Activated CD8-positive, alpha-beta memory T cell treated with anti-CD3 and anti-CD28 coated beads, Interleukin-2, amount 10 ng/mL, durations not matched to agents 7 days and 5 days (primary cell): ENCODE measurements at places on chromosomes 1 and 21. TPM values are rescaled to one million over a fixed set of nuclear protein-coding genes. Genes with fewer than 3 reads are reported as not detected.

DNA sequence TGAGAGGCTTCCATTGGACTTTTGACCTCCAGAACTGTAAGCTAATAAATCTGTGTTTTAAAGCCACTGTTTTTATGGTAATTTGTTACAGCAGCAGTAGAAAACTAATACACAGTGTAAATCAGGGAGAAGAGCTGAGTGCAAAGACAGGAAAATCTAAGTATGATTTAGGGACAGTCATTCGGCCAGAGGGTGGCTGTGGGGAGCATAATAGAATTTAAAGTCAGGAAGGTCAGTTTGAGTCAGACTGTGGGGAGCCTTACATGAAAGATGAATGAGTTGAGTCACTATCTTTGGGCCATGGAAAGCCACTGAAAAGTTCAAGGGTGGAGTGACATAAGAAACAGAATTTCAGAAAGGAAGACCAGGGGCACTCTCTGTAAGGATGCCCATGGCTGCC, 52.4 kb upstream of the SSX2IP start:
- peak; percentile 45 for DNase-seq

TSTD1 gene
- total RNA-seq: 62.8 TPM

DNA sequence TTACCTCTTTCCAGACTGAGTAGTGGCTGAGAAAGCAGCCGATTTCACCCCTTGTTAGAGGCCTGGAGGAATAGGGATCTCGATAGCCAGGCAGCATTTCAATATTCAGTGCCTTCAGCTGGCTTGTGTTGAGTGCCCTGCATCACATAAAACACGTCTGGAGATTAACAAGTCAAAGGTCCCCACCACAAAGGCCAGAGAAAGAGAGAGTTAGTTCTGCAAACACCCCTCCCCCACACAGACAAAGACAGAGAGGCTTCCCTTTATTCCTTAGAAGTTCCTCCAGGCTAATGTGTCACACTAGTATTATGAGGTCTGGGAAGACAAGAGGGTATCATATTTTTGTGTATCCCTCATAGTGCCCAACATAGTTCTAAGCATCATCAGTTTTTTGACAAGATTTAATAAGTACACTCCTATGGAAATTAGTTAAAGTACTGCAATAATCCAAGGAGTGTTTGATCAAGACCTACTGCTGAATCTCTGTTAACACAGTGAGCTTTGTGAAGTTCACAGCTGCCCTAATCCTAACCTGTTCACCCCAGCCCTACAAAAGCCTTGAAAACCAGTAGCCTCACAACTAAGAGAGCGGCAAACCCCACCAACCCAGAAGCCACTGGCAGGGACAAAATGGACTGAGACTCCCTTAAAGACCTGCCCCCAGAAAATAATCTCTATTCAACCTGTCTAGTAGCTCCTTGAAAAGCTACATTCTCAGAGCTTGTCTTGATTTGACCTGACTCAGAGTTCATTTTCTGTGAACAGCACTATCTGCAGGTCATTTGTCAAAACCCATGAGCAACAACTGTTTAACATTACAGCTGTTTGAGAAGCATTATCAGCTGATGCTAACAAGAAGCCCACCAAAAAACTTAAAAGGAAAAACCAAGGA, 91.9 kb downstream of the COLGALT2 start:
- no peak for DNase-seq

DNA sequence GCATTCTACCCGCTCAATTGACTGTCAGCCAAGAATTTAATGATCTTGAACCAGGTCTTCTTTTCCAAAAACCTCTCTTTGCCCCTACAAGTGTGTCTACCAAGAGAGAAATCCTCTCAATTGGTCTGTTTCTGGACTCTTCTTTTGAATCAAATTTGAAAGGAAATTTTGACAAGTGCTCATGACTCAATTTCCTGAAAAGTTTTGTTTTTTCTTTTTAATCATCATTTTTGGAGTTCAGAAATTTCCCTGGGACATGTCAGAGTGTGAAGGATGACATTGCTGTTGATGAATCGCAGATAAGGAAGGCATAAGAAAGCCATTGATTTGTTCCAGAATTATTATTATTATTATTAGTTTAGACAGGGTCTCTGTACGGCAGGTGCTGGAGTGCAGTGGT, 88.2 kb upstream of the AKT3 start:
- no peak for DNase-seq

- DNase-seq: no peak
These were observed 10.7 kb upstream of the ARHGEF16 start for GRCh38 chr1:3443807-3444206.

LCE1C gene
- total RNA-seq: not detected

DNA sequence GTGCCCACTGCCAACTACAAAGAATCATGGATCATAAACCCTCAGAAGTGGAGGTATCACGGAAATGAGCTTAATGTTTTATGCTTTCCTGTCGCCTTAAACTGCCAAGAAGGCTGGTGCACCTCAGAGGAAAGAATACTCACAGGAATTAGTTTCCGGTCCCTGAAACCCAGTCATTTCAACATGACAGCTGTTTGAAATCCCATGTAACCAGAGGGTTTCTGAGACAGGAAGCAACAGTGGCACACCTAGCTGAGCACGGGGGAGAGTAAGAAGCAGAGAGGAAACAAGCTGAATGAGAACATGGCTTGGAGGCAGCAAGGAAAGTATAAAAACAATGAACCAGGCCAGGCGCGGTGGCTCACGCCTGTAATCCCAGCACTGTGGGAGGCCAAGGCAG, 3.9 kb downstream of the JAK1 start:
- peak; percentile 67 for DNase-seq

- DNase-seq: no peak
These were observed 24.3 kb upstream of the KNCN start for GRCh38 chr1:46575778-46576177.

CATSPERE gene
- total RNA-seq: 0.44 TPM

POFUT2 gene
- 19.5 TPM for total RNA-seq

DNA sequence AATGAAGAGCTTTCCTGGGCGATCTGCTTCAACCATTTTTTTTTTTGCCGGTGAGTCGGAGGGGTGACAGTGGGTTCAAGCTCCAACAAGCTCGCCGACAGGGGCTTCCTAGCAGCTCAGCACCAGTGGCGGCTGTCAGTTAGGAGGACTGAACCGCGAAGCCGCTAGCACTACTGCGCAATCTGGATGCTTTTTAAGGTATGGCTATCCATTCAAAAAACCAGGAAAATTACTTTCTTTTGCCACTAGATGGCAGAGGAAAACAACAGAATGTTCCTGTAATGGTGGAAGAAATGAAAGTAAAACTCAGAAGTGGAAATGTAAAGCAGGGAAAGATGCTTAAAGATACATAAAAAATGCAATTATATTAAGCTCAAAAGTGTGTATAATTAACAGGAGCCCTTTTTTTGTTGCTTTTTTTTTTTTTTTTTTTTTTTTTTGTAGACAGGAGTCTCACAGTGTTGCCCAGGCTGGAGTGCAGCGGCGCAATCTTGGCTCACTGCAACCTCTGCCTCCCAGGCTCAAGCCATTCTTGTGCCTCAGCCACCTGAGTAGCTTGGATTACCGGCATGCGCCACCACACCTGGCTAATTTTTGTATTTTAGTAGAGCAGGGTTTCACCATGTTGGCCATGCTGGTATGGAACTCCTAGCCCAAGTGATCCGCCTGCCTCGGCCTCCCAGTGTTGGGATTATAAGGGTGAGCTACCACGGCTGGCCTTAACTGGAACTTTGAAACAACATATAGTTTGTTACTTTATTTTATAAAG, 8.5 kb downstream of the KYAT3 start:
- peak; percentile 55 for DNase-seq

GRCh38 chr1:30054126-30054525, 669.3 kb downstream of the MATN1 start:
- no peak for DNase-seq

DNA sequence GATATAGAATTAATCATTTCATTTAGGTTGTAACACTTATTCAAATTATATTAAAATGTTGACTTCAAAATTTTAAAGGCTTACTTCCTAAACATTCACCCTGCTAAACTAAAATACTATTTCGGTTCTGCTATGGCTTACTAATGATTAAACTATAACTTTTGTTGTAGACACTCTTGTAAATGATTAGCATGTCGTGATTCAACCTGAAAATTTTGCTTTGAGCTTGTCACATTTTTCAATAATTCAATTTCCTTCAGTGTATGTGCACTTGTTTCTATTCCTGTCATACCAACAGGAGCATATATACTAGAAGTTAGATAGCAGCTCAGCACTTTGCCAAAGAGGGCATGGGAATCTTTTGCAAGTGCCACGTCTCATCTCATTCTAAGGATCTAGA, 1018.8 kb downstream of the AMY1C start:
- DNase-seq: no peak

DNA sequence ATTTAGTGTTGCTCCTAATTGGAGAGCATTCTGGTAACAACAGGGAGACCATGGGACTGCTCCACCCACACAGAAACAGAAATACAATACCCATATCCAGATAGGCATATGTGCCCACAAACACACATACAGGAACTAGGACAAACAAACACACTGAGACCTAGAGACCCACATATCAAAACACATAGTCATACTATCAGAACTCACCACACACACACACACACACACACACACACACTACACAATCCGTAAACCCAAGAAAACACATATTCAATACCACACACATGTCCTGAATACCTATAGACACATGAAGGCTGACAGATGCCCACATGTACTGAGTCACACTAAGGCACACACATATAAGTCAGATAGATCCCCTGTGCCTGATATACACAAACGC, 3.5 kb upstream of the NFASC start:
- no peak for DNase-seq

- DNase-seq: no peak
These were observed 1.8 kb upstream of the ISG15 start for GRCh38 chr1:1011396-1011949.

DNA sequence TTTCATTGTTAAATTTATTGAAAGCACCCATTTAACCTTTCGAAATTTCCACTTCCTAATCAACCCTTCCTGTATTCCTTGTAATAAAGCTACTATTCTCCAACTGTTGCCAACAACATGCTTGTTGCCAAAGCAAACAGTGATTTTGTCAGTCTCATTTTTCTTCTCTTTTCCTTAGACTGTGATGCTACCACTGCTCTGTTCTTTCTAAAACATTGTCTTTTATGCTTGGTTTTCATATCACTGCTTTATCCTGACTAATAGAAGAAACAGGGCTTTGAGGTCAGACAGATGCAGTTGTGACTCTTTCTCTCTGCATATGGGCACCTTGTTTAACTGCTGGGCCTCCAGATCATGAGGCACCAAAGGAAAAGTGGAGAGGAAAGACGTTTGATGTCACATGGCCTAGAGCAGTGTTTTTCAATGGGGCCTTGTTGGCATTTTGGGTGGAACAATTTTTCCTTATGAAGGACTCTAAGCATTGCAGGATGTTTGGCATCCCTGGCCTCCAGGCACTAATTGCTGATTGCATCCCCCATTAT, 56.1 kb downstream of the HMCN1 start:
- DNase-seq: no peak

- DNase-seq: peak; percentile 89
These were observed 6.3 kb upstream of the INAVA start for GRCh38 chr1:200888349-200888838.

ICOSLG gene
- total RNA-seq: 1.7 TPM

DNA sequence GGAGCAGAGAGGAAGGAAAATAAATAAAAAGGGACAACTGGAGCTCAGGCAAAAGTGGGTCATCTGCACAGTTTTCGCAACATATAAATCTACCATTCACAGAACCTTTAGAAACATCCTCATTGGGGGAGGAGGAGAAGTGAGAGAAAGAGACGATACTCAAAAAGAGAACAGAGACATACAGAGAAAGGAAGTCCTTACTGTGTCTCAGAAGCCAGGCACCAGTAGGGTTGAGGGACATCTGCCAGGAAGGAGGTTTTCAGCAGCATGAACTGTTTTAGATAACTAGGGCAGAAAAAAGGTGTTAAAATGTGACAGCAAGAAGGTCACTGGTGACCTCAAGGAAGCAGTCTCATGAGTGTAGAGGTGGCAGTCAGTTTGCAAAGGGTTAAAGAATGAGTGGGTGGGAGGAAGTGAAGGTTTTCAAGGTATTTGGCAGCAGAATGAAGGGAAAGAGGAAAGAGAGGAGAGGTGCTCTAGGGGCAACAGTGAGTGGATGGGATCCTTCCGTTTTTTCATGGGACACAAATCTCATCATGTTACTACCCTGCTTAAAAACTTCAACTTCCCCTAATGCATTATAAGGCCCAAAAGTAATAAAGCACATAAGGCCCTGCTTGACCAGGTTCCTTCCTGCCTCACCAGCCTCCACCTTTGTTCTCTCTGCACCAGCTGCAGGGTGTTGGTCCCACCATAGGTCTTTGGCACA, 9.5 kb downstream of the JAK1 start:
- peak; percentile 71 for DNase-seq

NID1 gene
- total RNA-seq: 0.52 TPM

SRGAP2B gene
- 51.7 TPM for total RNA-seq

DNA sequence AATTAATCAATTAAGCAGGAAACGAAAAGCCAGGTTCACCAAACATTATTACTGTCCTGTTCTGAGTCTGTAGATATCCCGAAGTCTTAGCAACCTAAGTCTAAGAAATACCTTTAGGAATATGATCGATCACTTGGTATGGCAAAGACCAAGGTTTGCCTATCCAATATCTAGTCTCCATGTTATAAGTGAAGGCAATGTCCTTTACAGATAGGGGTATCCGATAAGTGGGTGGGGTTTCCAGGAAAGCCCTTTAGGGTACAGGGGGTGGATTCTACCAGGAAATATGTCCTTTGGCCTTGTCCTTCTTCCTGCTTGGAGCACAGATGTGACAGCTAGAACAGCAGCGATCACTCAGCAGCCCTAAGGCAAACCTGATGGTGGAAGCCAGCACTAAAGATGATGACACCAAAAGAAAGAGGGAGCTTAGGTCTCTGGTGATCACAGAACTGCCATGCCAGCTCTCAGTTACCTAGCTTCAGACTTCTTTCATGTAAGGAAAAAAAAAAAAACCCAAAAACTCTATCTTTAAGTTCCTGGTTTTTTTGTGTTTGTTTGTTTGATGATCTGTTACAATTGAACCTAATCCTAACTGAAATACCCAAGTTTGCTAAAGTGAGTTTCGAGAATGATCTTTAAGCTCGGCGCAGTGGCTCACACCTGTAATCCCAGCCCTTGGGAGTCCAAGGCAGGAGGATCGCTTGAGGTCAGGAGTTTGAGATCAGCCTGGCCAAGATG, 40.8 kb downstream of the DSTYK start:
- DNase-seq: no peak

GRCh38 chr1:30744060-30744756, 13.4 kb downstream of the LAPTM5 start:
- DNase-seq: peak; percentile 84

GRCh38 chr1:175919001-175919400, 175.6 kb upstream of the TNR start:
- DNase-seq: no peak
